ENCODE measurements at places on chromosomes 3 and 15. TPM values are rescaled to one million over a fixed set of nuclear protein-coding genes. Genes with fewer than 3 reads are reported as not detected.

The KNL1 gene
- 4.6 TPM for total RNA-seq

DNA sequence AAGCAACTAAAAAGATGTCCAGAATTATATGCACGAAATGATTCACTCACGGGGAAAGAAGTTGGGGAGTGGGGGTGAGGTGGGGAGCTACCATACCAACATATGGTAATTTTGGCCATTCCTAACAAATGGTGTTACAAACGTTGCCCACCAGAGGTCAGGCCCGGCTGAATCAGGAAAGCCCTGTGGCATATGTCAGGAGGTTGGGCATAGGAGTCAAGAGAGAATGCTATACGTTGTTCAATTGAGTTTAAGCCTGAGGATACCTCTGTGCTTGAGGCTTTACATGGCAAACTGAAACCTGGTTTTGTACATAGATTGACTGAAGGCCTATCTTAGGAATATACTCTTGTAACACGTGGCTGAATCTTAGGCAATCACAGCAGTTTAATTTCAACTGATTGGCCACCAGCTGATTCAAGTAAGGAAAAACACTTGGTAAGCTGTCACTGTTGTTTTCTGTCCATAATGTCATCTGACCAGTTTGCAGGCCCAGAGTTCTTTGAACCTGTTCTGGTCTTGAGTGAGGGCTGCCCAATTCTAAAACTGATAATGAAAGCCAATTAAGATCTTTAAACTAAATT is 23.4 kb upstream of the SLC2A2 start:
- DNase-seq: peak; percentile 9

DNA sequence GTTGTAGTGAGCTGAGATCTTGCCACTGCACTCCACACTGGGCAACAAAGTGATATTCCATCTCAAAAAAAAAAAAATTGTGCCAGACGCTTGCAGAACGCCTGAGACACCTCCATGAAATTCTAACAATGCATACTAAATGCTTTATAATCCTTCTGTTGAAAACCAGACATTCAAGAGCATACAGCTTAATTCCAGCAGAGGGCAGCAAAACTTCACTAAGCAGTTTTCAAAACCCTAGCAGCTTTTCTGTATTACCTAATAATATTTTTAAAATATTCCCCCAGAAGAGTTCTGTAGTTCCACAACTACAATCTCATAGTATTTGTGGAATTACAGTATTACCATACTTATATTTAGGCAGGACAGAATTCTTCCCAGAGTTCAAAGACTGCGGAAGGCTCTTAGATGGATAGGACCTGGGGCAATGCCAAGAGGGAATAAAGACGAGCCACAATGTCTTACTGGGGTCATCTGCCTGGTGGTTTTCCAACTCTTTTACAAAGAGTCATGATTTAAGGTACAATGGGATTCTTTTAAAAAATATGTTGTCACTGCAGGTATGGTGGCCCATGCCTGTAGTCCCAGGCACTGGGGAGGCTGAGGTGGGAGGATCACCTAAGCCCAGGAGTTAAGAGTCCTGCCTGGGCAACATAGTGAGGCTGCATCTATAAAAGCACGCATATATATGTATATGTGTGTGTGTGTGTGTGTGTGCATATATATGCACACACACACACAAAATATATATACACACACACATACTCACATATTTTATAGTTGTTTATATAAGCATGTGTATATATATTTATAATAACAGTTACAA is 19.6 kb upstream of the TASOR start:
- DNase-seq: no peak

GRCh38 chr3:45567730-45568172 is 26.8 kb upstream of the LIMD1 start:
- no peak for DNase-seq

DNA sequence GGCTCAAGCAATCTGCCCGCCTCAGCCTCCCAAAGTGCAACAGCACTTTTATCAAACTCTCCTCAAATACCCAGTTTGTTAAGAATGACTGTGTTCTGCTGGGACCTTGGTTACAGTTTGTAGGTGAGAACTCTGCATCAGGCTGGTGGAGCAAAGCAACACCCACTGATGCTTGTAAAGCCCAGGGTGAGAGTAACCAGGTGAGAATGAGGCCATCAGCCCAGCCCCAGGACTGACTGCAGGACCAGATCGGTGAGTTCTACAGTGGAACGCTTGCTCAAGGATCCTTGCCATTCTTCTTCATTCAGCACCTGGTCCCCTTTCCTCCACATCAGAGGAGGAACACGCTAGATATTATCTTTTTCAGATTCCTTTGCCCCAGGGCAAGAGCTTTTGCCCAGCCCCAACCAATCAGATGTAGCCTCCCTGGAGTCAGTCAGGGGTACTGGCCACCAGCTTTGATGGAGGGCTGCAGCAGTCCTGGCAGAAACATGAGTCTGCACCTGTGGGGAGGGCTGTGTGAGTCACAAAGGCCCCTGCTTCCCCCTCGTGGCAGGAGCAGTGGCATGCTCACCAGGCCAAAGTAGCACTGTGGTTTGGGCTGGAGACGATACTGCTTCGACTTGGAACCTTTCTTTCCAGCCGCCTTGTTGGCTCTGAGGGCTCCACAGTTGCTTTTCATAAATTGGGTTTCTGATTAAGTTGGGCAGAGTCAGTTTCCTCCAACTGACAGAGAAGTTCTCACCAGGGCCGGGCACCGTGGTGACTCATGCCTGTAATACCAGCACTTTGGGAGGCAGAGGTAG is 3.5 kb upstream of the SHISA5 start:
- DNase-seq: peak; percentile 51

The ISLR2 gene
- not detected for total RNA-seq

GRCh38 chr15:52112203-52112750 is 298 bp downstream of the BCL2L10 start:
- peak; percentile 12 for DNase-seq

DNA sequence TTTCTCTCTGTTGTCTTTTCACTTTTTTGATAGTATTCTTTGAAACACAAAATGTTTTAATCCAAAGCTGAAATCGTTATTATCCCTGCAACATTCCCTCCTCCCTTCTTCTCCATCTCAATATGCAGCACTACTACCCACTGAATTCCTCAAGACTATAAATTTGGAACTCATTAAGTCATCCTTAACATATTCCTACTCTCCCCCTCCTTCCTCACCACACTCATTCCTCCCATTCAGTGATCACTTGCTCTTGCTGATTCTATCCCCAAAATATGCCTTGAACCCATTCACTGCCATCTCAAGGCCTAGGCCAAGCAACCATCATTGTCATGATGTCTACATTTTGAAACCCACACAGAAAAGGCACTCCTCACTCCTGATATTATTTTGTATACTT is 2.4 kb upstream of the PIK3R4 start:
- DNase-seq: no peak

DNA sequence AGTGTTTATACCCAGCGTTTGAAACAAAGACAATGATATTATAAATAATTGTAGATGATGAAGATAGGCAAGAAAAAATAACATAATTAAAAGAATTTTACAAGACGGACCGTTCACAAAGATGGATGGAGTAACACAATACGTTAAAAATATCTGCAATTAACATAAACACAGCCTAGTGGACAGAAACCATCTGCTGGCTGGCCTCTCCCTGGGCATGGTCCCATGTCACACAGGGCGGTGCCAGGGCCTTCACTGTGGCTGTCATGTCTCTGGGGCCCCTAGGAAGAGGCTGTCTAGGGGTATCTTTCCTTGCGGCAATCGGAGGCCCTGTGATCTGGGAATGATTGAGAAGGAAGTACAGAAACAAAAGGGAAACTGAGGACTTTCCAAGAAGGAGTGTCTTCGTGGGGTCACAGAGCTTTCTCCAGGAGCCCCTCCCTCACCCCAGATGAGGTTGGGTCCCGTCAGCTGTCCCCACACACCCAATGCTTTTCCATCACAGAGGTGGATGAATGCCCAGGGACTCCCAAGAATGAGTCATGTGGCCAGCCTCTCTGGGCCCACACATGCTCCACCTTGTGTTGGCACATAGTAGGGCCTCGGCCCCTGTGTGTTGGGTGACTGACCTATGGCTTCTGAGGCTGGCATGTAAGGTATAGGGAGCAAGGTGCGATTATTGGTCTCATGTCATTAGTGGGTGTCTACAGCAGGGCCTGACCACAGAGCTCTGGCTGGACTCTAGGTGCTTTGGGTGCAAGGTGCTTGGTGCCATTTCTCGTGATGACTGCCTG is 87.1 kb downstream of the DNAJB8 start:
- no peak for DNase-seq

The VWA5B2 gene
- not detected for total RNA-seq

The DLEC1 gene
- total RNA-seq: 8.6 TPM

GRCh38 chr3:147416931-147417330 is 7.8 kb downstream of the ZIC1 start:
- no peak for DNase-seq

The THPO gene
- not detected for total RNA-seq

DNA sequence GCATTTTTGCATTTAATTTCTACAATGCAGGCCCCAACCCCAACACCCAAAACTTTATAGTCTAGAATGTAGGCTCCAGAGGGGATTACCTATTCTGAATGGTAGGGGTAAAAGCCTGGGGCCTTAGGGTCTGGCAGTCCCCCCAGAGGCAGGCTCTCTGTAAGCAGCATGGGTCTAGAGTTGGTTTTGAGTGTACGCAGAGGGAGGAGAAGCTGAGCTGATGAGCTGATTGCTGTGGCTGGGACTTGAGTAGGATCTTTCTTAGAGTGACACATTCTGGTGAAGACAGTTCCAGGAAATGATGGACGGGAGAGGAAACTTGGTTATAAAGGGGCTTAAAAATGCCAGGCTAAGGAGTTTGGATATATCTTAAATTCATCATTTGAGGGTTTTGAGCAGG is 2.1 kb downstream of the LPP start:
- no peak for DNase-seq

The SLC22A13 gene
- total RNA-seq: 0.32 TPM

- DNase-seq: no peak
Measured at GRCh38 chr15:72358650-72359171, 17.1 kb downstream of the HEXA start.

- DNase-seq: no peak
Measured at GRCh38 chr3:14921811-14922705, 25.3 kb upstream of the NR2C2 start.

GRCh38 chr3:156643729-156644389 is 30.5 kb upstream of the TIPARP start:
- peak; percentile 7 for DNase-seq

The NME9 gene
- total RNA-seq: 0.85 TPM

The ATP8B4 gene
- 0.86 TPM for total RNA-seq

The SERPINI2 gene
- total RNA-seq: not detected

DNA sequence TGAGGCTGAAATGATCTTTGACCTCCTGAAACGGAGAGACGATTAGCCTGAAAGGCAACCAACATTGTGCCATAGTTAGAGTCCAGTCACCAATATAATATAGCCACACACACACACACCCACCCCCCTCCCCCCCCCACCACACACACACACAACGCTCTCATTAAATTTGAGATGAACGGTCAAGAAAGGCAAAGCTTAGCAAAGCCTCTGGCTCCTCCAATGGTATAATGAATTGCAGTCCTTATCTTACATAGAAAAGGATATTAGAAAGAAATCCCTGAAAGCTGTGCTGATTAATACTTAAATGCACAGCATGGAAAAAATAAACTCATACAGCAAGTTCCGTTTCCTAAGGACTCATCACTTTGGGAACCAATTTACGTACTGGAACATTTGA is 876 bp upstream of the ZNF385D start:
- no peak for DNase-seq

Measured in T-helper 17 cell (primary cell).